ENCODE measurements at places on chromosomes 11 and 22.

DNA sequence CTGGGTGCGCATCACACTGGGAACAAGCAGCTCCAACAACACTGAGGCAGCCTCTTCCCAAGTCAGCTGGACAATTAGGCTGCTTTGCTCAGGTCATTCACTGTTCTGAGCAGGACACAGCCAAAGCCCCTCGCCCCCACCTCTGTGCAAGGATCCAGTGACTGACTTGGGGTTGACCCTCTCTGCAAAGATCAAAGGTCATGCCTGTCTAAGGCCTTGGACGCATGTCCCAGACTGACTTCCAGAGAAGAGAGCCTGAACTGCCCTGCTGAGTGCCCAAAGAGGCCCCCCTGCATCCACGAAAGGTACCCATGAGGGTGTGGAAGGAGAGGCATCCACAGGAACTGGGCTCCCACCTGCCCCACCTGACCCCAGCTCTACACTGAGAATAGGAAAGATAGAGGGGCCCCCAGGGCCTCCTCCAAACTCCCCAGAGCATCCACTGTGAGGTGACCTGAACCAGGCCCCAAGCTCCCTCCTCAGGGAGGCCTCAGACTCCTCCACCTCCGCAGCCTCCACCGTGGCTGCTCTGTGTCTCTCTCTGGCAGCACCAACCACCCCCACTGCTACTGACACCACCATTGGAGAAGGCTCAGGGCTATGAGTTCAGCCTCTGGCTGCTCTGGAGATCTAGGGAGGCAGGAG, 53.5 kb downstream of the IGLL5 start:
- no peak for DNase-seq

- DNase-seq = no peak
Measured at GRCh38 chr11:44016131-44016530, 31.6 kb upstream of the ACCSL start.

- no peak for DNase-seq
Measured at GRCh38 chr11:16833026-16833425, 94.6 kb downstream of the C11orf58 start.

DNA sequence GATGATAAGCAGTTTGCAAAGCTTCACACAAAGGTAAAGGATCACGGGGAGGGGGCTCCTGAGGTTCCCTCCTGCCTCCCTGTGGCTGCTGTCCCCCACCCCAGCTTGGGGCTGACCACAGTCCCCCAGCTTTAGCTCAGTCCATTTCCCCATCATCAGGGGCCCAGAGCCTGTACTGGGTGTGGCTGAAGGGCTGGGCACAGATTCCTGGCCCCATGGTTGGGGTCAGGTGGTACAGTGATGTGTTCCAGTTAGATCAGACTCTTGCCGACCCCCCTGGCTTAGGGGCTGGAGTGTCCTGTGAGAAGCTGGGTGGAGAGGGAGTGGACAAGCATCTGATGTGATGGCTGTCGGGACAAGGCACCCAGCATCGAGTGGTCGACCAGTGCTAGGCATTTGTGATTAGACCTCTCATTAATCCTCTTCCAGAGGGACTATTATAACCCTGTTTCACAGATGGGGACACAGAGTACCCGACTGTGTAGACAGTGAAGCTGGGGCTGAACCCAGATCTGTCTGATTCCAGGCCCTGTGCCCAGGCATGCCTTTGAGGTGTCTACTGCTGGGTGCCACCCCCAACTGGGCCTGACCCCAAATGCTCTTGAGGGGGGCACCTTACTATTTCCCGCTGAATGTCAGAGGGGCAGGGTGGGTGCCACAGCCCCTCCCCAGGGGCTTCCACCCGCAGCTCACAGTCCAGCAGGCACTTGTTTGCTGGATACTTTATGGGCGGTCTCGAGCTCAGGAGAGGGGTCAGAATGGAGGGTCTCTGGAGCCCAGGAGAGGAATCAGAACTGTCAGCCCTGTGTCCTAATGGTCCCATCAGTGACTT, 4.3 kb downstream of the SHANK3 start:
- DNase-seq = no peak

DNA sequence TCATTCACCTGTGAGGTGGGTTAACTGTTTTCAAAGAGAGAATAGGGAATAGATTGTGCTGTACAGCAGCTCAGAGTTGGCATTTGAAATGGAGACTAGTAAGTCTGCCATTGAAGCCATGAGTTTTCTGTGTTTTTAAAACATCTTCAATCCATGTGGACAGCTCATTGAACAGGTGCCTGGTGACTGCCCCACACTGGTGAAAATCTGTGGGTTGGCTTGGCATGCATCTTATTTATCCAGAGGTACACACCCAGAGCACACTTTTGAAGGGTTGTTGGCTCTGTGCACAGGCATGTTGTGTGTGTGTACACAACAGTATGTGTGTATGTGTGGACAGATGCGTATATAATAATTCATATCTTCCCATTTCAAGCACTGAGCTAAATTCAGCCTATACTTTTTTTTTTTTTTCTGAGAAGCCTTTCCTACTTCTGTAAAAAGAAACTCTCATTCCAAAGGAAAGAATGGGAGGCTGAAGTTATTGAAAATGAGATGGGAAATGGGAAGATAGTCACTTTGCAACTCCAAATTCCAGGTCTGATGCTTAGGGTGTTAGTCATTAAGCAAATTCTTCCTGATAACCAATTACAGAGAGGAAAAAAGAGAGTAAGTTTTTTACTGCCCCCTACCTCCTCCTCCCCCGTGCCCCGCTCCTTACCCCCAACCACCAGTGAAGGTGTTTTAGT, 7.0 kb upstream of the LYVE1 start:
- no peak for DNase-seq

DNA sequence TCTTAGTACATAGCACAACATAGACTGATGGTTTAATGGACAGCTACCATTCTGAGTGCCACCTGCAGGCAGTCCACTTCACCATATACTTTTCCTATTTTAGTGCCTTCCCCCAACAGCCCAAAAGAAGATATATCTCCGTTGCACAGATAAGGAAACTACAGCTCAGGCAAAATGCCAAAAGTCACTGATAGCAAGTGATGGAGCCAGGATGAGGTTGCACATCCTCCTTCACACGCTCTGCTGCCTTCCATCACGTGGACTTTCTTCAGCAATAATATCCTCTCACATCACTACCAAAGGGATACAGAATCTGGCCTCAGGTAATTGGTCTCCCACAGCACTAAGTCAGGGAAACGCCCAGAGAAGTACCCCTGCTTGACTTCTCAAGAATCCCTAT, 7.5 kb downstream of the TCF20 start:
- no peak for DNase-seq

DNA sequence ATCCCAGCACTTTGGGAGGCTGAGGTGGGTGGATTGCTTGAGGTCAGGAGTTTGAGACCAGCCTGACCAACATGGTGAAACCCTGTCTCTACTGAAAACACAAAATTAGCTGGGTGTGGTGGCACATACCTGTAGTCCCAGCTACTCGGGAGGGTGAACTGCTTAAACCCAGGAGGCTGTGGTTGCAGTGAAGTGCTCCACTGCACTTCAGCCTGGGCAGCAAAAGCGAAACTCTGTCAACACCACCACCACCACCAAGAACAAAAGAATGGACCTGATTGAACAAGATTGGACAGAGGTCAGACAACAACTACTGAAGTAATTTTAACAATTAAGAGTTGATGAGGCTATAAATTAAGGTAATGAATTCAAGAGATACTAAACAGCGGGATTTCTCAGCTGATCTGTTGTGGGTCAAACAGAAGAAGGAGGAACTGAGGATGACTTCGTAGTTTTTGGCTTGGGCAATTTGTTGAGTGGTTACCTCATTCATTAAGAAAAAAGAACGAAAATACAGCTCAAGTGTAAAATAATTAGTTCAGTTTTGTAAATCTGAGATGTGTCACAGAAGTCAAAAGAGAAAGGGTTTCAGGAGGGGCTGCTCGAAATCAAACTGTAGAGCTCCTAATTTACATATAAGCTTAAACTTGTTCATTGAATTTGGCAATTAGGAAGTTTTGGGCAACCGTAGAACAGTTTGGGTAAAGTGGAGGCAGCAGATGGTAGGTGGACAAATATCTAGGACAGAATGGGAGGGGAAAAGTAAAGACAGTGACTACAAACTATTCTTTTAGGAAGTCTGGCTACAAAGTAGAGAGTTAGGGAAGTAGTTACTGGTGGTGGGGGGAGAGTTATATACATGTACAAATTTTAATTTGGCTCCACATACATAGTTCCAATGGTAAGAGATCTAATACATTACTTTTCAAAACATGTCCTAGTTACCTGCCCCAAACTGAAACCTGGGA, 4.5 kb downstream of the IL18 start:
- DNase-seq = no peak

GRCh38 chr11:64750361-64751054, 6.6 kb upstream of the RASGRP2 start:
- no peak for DNase-seq

GRCh38 chr22:18048441-18048898, 24.1 kb upstream of the MICAL3 start:
- no peak for DNase-seq

GRCh38 chr11:113444502-113445123, 30.6 kb downstream of the DRD2 start:
- DNase-seq = no peak

GRCh38 chr11:1077417-1078119, 2.9 kb downstream of the MUC2 start:
- no peak for DNase-seq

Data from renal cortex interstitium (tissue), 15 donors.